ENCODE measurements at places on chromosomes 1 and 21.
A peak's percentile ranks its signal among the peaks of the same experiment; 100 is the strongest.

- no peak for DNase-seq
Observed at GRCh38 chr1:218496561-218496960, 151.4 kb downstream of the TGFB2 start.

DNA sequence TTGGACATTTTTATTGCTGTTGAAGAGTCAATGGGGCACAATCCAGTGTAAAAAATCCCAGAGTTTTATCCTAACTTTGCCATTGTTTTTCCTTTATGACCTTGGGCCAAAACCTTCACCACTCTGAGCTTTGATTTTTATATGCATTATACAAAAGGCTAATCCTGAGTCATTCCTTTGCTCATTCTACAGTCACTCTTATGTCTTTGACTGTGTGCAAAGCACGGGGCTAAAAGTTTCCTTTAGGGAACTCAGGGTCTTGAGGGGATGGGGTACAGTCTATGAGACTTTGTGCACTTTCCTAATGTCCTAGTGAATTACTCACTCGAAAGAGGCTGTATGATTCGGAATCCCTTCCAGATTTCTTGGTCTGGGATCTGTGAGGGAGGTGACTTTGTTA is 543.2 kb upstream of the CAMK1G start:
- no peak for DNase-seq

GRCh38 chr1:22074803-22075202 is 22.3 kb downstream of the CDC42 start:
- DNase-seq, result no peak

DNA sequence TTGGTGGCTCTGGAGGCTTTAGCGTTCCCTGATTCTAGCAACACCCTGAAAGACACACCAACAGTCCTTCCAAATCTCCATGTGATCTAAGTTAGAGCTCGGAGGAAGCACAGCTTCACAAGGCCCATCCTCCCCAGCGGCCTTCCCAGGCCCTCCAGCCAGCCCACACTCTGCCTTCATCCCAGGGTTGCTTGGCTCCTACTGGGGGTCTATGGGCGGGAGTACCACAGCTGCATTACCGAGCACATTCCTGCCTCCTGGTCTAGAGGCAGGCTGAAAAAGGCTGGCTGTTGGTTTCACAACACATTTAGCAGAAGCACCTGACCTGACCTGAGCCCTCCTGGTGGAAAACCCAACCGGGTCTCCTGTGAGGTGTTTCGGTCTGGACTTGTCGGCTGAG is 54.7 kb upstream of the TRIM67 start:
- no peak for DNase-seq

DNA sequence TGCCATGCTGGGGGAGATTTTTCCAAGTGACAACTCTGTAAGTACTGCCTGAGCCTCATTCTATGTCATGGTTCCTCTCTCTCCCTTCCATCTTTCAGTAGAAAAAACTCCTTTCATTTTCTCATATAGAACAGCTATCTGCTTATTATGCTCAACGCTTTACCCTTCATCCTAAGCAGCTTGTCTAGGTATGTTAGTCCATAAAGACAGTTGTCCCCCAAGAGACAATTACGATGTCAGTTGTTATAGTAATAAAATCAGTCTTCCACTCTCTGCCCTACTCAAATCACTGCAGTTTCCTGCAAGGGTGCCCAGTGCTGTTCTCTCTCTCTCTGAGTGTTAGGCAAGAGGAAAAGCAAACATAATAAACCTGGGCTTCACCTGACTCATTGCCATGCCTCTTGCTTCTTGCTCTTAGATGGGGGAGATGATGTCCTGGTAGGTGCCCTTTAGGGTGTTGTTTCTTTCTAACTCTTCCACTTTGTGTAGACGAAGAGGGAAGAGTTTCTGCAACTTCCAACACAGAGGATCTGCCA is 59.4 kb downstream of the PAPPA2 start:
- DNase-seq, result no peak

- DNase-seq, result no peak
Observed at GRCh38 chr1:64466033-64466432, 3.9 kb upstream of the CACHD1 start.

GRCh38 chr1:167669209-167670124 is 39.4 kb downstream of the RCSD1 start:
- no peak for DNase-seq

- no peak for DNase-seq
Observed at GRCh38 chr1:231335663-231336602, 1.7 kb downstream of the EXOC8 start.

DNA sequence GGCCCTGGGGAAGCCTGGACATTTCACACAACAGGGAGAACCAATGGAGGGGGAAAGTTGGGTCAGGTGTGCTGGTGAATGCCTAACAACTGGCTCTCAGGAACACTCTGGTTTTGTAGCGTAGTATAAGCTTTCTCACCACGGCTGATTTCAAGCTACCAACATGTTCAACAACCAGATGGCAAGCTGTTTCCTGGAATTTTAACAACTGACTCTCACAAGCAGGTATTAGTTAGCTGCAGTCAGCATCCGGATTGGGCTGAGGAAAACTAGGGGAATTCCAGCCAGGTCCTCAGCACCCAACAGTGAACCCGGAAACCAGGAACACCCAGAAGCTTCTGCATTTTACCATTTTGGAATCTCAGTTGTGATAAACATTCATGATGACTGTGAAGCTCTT is 162.3 kb upstream of the CAMK1G start:
- no peak for DNase-seq

DNA sequence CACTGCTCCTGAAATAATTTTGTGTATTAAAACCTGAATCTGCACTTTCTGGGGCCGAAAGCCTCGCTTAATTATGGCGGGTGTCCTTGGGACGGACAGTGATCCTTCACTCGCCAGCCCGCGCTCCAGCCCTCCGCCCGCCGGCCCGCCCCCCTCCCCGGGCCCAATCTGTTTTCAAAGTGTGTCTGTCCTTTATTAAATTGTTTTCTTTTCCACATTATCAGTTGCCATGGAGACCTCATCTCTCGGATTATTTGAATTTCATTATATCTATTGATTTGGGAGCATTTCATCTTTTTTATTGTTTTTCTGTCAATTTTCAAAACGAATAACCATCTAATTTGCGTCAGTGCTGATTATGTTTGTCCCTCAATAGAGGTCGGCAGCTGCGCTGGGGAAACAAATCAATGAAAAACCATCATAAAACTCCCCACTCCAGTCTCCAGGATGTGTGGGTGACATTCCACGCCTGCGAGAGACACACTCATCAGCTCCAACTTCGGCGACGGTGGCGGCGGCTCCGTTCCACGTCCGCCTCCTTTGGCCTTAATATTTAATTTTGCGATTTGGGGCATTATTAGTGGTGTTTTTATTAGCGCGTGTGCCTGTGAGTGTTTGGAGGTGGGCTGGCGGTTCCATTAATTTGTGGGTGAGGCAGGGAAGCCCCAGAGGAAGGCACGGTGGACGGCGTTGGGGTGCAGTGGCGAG is 123.9 kb downstream of the CASZ1 start:
- DNase-seq, result no peak

GRCh38 chr1:15935056-15935950 is 40.6 kb downstream of the ZBTB17 start:
- no peak for DNase-seq

GRCh38 chr1:116711263-116711840 is 42.9 kb upstream of the CD2 start:
- no peak for DNase-seq

- no peak for DNase-seq
Observed at GRCh38 chr1:54989968-54990810, 8.5 kb upstream of the BSND start.

DNA sequence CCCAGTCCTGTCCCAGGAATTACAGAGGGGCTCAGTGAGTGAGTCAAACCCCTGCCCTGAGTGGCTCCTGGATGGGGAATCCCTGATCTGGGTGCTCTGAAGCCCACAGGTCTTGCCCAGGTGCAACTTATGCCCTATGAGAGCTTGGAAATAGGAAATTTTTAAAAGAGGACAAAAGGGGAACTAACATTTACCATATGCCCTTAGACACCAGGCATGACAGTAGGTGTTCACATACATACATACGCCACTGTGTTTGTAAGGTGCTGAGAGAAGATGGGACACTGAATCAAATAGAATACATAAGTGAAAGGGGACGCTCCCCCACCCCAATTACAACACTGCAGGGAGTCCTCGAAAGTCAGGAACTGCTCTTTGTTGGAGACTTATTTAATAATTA is 1.4 kb downstream of the CFAP45 start:
- DNase-seq, result no peak

DNA sequence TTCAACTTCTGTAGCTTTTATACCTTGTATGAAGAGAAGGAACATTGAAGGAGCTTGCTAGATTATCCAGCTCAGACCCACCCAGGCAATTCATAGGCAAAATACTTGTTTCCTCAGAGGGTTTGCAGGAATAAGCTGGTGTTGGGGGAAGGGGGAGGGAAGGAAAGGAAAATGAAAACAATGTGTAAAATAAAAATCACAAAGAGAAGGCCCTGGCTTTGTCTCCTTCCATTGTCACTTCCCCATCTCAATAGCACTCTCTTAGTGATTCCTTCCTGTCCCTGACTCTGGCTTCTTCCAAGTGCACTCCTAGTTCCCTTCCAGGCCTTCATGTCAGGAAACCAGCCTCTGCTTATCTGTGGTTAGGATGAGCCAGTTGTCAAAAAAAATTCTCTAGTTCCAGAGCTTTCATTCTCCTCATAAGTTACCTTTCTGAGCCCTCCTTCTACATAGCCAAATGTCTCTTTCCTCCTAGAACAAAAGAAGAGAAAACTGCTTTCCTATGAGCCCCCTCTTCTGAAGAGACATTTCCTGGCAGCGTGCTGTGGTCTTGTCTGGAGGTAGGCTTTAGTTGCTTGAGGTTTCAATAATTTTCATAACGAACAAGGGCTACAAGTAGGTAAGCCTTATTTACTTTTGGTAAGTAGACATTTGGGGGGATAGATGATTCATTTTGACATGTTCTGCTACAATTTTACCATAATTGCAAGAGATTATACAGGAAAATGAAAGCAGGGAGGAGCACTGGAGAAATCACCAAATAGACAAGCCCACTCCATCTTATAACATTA is 45.7 kb downstream of the FASLG start:
- no peak for DNase-seq

GRCh38 chr1:247905181-247905580 is 9.8 kb downstream of the OR2W3 start:
- DNase-seq, result no peak

GRCh38 chr1:206590025-206590758 is 22.1 kb downstream of the EIF2D start:
- DNase-seq, result no peak

GRCh38 chr1:243587823-243588560 is 262.1 kb downstream of the AKT3 start:
- DNase-seq, result no peak

DNA sequence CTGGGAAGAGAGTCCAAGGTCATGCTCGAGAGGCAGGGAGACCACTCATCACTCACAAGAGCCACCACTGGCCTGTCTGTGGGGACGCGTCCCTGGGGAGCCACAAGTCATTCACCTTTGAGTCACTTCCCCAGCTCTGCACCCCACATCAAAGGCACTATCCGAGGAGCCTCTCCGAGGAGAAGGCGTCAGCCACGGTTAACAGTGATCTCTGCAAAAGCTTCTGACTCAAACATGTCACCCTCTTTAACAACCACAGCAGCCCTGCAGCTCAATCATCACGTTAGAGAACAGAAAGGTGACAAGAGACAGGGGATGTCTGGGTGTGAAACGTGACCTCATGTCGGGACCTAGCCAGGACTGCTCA is 9.0 kb downstream of the LRRC47 start:
- no peak for DNase-seq

- peak; percentile 38 for DNase-seq
Observed at GRCh38 chr21:45615145-45615711, 28.3 kb upstream of the PCBP3 start.

DNA sequence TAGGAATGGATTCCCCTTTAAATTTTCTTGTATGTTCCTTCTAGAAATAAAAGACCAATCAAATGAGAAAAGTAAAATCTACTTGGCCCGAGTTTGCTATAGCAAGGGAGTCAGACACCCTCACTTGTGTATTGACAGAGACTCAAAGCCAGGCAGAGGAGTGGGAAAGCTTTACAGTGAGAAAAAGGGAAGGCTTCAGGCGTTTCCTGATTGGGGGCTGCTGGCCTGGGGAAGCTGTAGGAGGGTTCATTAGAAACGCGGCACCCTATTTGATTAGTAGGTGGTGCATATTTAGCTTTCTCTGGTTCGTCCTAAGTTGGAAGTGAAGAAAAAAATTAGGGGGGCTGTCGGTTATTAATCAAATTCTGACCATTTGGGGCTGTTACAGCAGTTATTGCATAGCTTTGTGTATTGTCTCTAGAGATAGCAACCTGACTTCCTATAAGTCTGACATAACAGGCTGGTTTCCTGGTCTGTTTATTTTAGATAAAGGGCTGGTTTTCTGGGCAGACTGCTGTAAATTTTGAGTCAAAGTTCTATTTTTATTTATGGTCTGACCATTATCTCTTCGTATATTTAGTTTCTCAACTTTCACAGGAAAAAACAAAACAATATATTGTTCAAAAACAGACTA is 10.0 kb downstream of the SLC25A24 start:
- DNase-seq, result no peak

- no peak for DNase-seq
Observed at GRCh38 chr1:155309423-155310021, 856 bp downstream of the FDPS start.
